ENCODE measurements at places on chromosomes 6 and 20. TPM values are rescaled to one million over a fixed set of nuclear protein-coding genes. Genes with fewer than 3 reads are reported as not detected.
A peak's percentile ranks its signal among the peaks of the same experiment; 100 is the strongest.

Gene TRIM40
- polyA plus RNA-seq = 2.9 TPM

GRCh38 chr6:12278915-12279314 lies 11.2 kb upstream of the EDN1 start:
- no peak for DNase-seq

- DNase-seq = no peak
Observed at GRCh38 chr6:26363882-26364701, 906 bp upstream of the BTN3A2 start.

Gene ENPP4
- polyA plus RNA-seq = 10.1 TPM

DNA sequence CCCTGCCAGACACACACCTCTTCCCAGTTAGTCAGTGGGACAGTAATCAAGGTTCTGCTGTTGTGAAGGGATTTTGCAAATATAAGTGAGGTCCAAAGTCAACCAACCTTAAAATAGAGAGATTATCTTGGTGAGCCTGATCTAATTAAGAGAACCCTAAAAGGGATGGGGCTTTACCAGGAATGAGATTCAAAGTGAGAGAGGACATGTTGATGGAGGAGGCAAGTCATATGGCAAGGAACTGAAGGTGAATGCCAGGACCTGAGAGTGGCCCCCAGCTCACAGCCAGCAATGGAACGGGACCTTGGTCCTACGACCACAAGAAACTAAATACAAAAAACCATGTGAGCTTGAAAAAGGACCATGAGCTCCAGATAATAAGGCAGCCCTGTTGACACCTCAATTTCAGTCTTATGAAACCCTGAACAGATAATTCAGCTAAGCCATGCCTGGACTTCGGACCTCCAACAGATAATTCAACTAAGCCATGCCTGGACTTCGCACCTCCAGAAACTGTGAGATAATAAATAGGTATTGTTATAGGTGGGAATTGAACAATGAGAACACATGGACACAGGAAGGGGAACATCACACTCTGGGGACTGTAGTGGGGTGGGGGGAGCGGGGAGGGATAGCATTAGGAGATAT lies 253.4 kb downstream of the GMPR start:
- no peak for DNase-seq

DNA sequence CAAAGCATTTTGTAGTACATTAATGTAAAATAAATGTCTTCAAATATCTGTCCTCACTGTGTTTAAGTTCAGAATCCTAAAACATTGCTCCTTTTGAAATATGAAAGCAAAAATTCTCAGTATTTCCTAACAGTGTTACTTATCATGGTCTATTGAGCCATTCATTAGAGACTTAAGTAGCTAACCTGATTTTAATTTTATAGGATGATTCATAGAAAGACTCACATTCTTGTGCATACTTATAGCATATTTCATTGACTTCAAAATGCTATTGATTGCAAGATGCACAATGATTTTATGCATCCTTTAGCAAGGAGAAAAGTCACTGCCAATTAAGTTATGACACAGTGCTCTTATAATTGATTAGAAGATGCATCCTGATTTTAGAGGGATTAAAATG lies 85.7 kb downstream of the HIVEP1 start:
- DNase-seq = no peak

DNA sequence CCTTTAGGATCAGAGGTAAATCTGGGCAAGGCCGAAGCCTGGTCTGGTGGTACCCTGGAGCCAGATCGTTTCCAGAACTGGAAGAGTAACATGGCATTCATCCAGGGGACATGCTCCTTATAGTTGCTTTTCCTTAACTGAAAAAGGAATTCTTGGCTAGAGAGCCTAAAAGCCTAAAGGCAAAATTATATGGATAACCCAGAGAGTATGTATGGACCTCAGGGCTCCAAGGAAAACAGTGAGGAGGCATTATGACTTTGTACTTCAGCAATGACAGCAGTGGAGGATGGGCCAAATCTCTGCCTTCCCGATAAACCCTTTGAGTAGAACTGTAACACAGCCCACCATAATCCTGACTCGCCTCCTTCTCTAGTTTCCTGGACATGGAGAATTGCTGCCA lies 29.3 kb downstream of the ARHGAP18 start:
- no peak for DNase-seq

Gene EYA4
- not detected for polyA plus RNA-seq

GRCh38 chr6:166258854-166259276 lies 49.3 kb downstream of the PRR18 start:
- DNase-seq = peak; percentile 82

DNA sequence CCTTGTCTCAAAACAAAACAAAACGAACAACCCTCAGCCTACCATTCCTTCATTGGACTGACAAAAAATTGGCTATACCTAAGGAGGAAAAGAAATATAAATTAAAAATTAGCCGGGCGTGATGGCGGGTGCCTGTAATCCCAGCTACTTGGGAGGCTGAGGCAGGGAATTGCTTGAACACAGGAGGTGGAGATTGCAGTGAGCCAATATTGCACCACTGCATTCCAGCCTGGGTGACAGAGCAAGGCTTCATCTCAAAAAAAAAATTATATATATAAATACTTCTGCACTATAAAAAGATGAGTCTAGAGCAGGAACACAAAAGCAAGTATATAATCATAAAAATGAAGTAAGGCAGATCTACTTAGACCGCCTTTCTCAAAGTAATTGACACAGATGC lies 109.8 kb downstream of the CRYBG1 start:
- no peak for DNase-seq

- no peak for DNase-seq
Observed at GRCh38 chr6:26743941-26744699, 84.6 kb upstream of the ZNF322 start.

GRCh38 chr6:19052219-19052618 lies 665.1 kb downstream of the RNF144B start:
- DNase-seq = no peak

DNA sequence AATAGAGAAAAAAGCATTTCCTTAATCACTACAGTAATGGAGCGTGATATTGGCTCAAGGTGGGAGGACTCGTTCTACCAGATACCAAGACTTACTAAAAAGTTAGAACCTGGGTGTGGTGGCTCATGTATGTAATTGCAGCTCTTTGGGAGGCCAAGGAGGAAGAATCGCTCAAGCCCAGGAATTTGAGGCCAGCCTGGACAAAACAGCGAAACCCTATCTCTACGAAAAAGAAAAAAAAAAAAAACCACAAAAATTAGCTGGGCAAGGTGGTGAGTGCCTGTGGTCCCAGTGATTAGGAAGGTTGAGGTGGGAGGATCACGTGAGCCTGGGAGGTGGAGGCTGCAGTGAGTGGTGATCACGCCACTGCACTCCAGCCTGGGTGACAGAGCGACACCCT lies 24.0 kb upstream of the ATRN start:
- DNase-seq = no peak

DNA sequence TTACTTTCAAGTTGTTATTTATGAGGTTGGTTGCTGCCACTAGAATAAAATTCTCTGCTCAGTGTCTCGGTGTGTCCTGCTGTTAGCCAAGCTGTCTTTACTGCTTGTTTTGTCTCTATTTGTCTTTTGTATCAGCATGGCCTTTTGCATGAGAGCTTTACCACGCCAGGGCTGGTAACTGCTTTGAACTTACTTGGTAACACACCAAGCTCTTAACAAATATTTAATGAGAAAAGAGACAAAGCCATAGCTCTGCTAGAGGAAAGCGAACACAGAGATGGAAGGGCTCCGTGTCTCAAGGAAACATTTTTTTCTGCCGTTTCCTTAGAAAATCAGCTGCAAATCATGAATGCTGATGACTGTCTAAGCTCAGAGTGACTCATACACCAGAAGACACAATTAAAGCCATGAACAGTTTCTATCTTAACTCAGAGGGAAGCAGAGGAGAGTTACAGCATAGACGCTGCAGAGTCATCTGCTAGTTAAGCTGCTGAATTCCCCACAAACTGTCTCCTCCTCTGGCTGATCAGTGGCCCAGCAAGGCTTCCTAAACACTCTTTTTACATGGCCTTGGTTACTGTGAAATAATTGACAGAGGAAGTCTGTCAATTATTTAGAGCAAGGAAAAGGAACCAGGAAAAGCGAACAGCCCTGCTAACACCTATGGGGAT lies 44.8 kb downstream of the AGPAT4 start:
- DNase-seq = no peak

- DNase-seq = no peak
Observed at GRCh38 chr6:16129623-16130401, 926 bp downstream of the MYLIP start.

Gene TREM2
- 11.3 TPM for polyA plus RNA-seq

Gene ETV7
- polyA plus RNA-seq = 5.4 TPM

DNA sequence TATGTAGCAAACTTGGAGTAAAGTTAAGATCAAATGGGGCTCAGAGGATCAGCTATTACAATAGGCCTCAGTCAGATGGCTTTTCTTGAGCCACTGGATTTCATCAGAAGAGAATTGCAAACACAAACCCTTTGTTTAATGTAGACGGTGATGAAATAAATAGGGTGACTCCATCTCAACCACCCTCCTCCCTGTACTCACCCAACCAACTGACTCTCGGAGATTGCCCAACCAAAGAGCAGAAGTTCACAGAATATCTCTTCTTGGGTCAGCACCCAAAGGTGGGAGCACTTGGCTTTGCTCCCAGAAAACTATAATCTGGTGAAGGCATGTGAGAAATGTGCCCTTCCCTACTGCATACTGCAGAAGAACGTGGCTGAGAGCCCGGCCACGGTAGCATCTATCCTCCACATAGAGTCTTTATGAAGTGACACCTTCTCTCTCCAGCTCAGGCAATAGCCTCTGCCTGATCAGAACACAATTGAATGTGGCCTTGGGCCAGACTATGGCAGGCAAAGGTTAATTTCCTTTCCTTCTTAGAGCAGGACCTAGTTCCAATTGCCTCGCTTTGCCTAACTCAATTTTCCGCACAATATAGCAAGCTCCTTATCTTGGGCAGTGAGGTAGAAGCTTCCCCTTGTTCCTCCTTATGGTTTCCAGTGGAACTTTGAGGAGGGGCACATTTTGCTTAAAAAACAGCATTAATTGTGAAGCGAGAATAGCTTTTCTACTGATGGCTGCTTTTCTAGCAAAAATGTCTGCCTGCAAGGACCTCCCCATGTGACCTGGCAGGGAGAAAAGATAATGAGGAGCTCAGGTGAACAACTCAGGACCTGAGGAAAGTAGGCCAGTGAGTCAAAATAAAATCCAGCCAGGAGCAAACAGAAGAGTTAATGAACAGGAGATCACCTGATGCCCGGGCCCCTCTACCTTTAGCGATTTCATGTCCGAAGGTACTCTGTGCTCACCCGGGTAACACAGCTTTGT lies 79.4 kb downstream of the GFOD1 start:
- DNase-seq = no peak

DNA sequence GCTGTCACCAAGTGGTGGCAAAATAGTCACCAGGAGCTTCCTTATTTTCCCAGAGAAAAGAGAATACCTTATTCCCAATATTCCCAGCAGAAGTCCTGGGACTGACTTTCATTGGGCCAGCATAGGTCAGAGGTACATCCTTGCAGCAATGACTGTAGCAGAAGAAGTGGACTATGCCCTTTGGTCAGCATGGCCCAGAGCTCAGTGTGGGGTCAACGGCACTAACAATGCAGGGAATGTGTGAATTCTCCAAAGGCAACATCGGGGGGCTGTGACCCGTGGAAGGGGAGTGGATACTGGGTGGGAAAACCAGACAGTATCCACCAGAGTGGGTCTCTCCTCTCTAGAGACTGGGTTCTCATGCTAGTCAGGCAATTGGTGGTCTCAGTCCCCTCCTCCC lies 15.6 kb upstream of the LBP start:
- DNase-seq = no peak

DNA sequence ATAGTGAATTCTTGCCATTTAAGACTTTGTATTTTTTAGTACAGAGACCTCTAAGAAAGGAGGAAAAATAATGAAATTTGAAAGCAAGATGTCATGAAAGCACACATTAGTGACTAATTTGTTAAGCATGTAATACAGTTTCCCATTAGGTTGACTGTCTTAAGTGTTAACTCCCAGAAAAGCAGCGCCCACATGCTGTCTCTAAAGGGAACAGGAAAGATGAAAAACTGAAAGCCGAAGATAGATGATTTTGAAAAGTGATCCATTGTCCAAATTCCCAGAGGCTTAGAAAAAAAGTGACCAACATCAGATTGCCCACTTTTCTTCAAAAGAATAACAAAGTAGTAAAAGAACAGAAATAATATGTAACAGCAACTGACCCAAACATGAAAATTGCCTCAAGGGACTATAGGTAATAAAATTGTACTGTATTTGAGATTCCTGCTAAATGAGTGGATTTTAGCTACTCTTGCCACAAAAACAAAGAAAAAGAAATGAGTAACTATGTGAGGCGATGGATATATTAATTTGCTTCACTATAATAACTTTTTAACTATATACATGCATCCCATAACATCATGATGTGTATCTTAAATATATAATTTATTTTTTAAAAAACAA lies 83.2 kb upstream of the OGFRL1 start:
- DNase-seq = no peak

GRCh38 chr6:134593887-134594286 lies 276.0 kb upstream of the SGK1 start:
- no peak for DNase-seq

- DNase-seq = no peak
Observed at GRCh38 chr6:127582777-127583462, 5.9 kb downstream of the C6orf58 start.

Gene LTB
- 0.88 TPM for polyA plus RNA-seq

GRCh38 chr20:1266167-1266973 lies at the start of gene SNPH:
SNPH (plus strand) TSS chr20:1266294; CDS start chr20:1296240, 29,946 bp downstream.
- DNase-seq = peak; percentile 92

Gene ADA
- 2.8 TPM for polyA plus RNA-seq

DNA sequence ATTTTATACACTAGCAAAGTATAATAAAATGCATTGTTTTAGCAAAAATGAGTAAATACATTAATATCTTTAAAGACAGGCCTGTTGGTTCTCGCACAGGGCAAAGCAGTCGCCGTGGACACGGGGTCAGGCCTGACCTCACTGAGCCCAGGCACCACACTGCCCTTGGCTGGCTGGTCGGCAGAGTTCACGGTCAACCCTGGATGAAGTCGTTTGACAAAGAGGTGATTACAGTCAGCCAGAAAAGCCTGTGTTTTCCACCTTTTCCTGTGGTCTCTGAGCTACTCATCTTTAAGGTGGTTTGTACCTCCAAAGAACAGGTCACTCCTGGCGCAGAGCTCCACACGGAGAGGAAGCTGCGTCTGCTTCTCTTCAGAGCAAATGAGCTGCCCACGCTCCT lies 191.5 kb downstream of the DLL1 start:
- peak; percentile 35 for DNase-seq

- DNase-seq = no peak
Observed at GRCh38 chr6:1075444-1075843, 236.5 kb upstream of the FOXQ1 start.

Gene SSTR4
- polyA plus RNA-seq = not detected

Gene PRDM13
- not detected for polyA plus RNA-seq

Gene SLC24A3
- 14.4 TPM for polyA plus RNA-seq

- DNase-seq = no peak
Observed at GRCh38 chr6:115194981-115195638, 852.3 kb upstream of the HS3ST5 start.

Gene COL19A1
- polyA plus RNA-seq = not detected

Gene TRIM39
- polyA plus RNA-seq = 10.3 TPM

Gene RIPK1
- 9.9 TPM for polyA plus RNA-seq

GRCh38 chr20:19404826-19405225 lies 192.4 kb downstream of the SLC24A3 start:
- no peak for DNase-seq
